ENCODE measurements at places on chromosomes 4 and X.

GRCh38 chr4:87180767-87181166 is 39.7 kb downstream of the KLHL8 start:
- no peak for DNase-seq

DNA sequence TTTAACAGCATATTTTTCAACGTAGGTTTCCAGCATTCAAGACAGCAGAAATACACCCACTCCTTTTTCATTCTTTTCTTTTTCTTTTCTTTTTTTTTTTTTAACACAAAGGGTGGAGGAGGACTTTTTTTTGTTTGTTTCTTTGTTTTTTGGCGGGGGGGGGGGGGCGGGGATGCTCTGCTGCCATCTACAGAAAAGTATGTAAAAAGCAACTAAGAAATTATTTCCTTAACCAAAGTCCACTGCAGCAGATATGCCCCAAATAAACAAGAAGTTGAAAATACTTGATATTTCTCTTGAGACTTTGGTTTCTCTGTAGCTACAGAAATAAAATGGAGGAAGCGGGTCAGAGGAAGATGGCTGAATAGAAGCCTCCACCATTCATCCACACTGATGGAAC is 63.2 kb upstream of the PBDC1 start:
- no peak for DNase-seq

DNA sequence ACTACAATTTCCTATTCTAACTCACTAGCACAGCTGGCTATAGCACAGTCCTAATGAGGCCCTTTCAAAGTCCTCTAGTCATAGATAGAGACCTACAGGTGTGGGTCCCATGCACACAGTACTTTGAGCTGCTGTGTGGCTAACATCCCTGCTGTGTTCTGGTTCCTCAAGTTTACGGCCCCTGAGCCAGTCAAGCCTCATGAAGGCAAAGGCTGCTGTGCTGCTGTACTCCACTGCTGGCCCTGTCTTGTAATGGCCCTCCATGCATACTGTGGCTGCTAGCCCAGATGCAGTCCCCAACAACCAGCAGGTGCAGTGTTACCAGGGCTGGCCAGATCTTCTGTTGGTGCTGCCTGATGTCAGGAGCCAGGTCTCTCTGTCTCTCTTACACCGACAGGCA is 23.4 kb upstream of the ENPEP start:
- DNase-seq, result no peak

DNA sequence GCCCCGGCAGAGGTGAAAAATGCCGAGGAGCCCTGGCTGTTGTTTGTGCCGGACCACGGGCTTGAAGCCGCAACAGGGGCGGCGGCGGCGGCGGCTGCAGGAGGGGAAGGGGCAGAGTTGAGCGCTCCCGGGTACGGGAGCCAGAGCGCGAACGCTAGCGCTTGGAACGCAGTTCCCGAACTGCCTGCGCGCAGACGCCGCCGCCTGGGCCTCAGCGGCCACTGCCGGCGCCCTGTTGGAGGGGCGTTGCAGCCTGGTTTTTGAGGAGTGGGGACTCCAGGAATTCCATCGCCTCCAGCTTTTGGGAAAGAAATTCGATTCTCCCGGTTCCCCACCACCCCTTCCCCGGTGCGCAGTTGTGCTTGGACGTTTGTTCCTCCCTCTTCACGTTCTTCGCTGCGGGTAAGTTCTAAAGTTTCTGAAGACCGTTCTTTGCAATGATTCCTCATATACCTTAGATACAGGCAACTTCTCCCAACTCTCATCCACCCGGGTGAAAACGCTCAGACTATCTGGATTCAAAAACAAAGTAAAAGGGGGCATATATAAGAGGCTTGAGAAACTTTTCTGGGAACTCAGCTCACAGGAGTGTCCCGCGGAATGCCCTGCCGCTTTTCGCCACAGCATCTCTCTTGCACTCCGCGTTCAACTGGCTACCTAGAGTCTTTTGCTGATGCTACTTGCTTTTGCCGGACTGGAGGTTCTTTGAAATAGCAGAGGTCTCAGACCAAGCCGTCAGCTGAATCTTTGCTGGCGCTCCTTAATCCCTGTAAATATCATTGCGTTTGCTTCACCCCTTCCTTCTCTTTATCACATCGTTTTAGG is 1.0 kb downstream of the FAT4 start:
- peak; percentile 76 for DNase-seq
